ENCODE measurements at places on chromosomes 11 and 22.

DNA sequence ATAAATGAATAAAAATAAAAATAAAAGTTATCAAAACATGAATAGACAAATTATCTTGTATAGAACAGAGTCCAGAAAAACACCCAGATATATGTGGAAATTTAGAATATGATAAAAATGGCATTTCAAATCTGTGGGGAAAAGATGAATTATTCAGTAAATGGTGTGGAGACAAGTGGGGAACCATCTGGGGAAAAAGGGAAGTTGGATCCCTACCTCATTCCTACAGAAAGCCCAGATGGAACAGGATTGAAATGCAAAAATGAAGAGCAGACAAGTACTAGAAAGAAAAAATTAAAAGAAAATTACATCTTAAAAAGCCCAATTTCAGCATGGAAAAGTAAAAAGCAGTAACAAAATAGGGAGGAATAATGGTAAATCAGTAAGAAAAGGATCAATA lies 8.1 kb upstream of the RASL10A start:
- no peak for DNase-seq

DNA sequence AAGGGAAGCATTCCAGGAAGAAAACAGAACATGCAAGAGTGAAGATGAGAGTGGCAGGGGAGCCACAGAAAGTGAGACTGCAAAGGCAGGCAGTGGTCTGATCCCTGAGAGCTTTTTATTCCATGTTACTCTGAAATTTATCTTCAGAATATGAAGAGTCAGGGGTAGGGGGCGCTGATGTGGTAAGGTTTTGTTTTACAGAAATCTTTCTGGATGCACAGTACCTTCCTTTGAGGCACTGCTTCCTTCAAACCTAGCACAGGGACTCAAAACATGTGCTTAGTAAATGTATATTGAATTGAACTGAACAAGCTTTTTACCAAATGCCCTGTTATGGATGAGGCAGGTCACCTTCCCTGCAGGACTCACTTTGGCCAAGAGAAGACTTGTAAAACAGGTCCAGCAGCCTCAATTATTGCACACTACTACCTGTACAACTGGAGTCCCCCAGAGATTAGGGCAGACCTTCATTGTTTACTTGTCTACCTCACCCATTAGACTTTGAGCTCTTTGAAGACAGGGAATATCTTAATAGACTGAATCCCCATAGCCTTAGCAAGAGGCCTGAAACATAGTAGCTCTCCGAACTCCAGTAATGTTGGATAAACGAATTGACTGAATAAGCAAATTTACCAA lies 2.2 kb downstream of the PAK1 start:
- DNase-seq, result no peak

GRCh38 chr22:28983190-28983589 lies 78.4 kb downstream of the C22orf31 start:
- no peak for DNase-seq

DNA sequence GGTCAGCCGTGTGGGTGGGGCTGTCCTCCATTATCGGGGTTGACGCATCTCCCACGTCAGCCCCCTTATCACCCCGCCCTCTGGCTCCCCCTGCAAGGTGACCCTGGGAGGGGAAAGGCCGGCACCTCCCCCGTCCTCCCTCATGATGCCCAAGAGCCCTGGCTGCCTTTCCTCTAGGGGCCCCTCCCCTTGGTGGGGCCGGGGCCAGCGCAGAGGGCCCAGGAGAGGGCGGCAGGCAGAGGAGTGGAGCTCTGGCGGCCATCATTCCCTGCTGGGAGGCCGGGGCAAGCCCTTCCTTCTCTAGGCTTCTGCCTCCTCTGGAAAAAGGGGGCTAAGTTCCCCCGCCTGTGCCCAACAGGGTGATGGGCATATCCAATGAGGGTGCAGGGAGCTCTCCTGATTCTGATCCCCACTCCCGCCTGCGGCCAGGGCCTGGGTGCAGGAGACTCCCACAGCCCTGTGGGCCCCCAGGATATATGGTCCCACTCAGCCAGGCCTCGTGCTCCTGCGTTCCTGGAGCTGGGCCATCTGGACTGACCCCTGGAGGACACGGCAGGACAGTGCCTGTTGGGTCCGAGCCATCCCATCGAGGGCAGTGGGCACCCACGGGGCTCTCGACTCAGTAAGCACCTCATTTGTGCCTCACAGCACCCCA lies 12.3 kb downstream of the MYRF start:
- DNase-seq, result no peak

- DNase-seq, result no peak
These were observed 80.1 kb downstream of the ADAMTS15 start for GRCh38 chr11:130528298-130529261.

DNA sequence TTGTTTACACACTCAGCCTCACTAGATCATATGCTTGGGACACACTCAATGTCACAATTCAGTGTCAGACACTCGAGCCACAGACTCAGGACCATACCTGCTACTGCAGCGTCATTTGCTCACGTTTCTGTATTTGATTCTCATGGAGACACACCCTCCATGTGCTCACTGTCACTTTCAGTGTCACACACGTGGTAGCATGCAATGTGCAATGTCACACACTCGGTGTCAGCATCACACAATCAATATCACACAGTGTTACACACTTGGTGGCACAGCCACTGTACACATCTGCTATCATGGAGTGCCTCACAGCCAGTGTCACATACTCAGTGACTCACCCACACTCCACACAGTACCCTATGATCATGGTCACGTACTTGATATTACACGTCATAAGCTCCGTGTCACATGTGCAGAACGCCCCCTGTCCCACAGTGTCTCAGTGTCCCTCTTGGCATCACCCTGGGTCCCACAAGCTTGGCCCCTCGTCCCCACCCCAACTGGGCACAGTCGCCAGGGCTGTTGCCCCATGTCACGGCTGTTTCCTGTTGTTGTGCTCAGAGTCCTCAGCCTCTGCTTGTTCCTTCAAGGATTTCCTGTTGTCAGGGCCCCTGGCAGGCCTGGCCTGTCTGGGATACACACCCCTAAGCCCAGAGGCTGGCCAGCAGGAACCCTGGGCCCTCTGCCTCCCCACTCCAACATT lies 49.6 kb downstream of the PDE2A start:
- no peak for DNase-seq

DNA sequence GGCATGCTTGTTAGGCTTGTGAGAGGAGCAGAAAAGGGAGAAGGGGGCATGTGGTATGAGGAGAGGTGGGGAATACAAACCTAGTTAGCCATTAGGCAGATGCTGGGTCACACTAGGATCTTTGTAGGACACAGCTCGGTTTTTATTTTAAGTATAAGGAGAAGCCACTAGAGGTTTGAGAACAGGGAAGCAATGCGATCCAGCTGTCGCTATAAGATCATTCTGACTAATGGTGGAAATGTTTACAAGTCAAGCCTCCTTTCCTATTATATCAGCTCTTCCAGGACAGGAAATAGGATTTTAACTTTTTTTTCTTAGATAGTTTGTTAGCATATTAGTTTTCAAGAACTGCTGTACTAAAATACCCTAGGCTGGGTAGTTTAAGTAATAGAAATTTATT lies 609.9 kb downstream of the INSC start:
- no peak for DNase-seq

DNA sequence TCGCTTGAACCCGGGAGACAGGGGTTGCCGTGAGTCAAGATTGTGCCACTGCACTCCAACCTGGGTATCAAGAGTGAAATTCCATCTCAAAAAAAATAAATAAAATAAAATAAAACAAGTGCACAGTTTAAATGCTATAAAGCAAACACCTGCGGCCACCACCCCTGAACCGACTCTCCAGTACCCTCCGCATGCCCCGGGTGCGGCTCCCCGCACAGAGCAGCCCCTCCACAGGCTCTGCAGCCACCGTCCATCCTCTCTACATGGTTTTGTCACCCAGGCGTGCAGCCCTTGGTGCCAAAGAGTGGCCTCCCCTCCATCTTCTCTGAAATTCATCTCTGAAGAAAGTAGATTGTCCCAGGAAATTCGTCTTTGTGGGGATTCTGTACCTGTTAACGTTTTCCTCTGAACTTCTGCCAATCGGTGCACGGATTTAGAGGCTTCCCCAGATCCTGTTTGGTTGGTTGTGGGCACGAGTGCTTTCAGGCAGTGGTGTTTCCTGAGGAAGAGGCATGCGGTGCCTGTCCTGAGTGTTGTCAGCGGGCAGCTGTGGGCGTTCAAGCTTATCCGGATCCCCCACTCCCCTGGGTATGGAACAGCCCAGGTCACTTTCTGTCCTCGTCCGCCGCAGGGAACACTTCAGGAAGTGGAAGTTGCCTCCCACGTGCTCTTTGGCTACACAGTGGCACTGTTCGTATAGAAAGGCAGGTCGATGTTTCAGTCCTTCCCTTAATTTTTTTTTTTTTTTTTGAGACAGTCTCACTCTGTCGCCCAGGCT lies 4.1 kb downstream of the MIOX start:
- no peak for DNase-seq

GRCh38 chr11:27179334-27179733 lies 138.7 kb downstream of the BBOX1 start:
- DNase-seq, result no peak

GRCh38 chr11:86182976-86183584 lies 61.5 kb upstream of the EED start:
- DNase-seq, result peak; percentile 21

DNA sequence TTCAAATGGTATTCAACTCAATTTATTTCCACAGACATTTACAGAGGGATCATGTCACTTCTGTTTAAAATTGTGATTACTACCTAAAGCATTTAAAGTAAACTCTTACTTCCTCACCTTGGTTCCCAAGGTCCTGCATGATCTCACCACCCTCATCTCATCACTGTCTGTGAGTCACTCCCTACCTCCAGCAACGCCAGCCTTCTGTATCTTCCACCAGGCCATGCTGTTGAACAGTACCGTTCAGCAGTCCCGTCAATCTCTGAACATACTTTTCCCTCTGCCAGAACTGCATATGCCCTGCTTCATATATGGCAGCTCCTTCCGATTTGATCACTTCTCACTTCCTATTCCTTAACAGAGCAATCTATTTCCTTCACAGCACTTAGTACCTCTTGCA lies 2.0 kb downstream of the FBXO3 start:
- no peak for DNase-seq

DNA sequence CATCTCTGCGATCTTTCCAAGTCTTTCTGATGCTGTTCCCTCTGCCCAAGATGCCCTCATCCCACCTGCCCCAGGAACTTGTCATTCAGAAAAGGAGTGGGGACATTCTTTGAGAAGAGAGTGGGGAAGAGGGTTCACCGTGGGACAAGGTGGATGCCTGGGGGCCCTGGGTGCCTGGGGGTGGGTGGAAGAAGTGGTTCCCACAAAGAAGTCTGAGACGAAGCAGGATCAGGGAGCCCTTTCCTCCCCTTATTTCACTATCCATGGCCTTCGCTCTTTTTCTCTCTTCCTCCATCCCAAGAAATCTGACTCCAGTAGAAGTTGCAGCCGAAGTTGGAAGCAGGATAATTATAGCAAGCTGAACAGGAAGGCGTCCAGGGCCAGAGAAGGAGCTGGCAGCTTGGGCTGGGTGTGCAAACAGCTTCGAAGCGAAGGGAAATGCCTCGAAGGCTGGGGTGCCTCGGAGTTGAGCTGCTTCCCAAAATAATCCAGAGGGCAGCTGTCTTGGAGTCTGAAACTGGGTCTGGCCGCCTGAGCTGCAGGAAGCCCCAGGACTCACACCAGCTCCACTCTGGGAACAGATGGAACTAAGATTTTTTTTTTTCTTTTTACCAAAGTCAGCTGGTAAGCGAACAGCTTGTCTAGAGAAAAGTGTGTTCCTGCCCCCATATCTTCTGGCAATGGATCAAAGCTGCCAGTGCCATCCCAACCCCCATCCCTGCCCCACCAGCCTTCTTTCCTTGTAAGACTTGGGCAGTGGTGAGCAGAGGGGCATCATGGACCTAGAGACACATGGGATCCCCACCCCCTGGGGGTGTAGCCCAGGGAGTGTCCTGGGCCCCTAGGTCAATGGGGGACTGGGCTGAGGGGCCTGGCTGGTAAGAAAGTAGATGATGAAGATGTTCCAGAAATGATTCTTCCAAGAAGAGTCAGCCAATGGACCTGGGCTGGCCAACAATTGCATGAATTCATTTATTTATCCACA lies 31.5 kb downstream of the PARVG start:
- DNase-seq, result no peak
